Upper lobe of right lung (tissue), 1 donor: ENCODE measurements at places on chromosomes 5 and 9. TPM values are rescaled to one million over a fixed set of nuclear protein-coding genes. Genes with fewer than 3 reads are reported as not detected.

- no peaks in the 10 kb centered on the region for H3K4me1 ChIP-seq
- no peak overlapping the region for H3K27ac ChIP-seq
- DNase-seq = no peak
Measured at GRCh38 chr9:128764361-128764760, 7.4 kb downstream of the ZER1 start.

- peak; percentile 52 for DNase-seq
- H3K27me3 ChIP-seq = no peaks in the 10 kb centered on the region
- peaks cover 2% of the 10 kb centered on the region for H3K4me1 ChIP-seq
- no peak overlapping the region for H3K27ac ChIP-seq
Measured at GRCh38 chr9:38226491-38226951, 157.5 kb upstream of the SHB start.

DNA sequence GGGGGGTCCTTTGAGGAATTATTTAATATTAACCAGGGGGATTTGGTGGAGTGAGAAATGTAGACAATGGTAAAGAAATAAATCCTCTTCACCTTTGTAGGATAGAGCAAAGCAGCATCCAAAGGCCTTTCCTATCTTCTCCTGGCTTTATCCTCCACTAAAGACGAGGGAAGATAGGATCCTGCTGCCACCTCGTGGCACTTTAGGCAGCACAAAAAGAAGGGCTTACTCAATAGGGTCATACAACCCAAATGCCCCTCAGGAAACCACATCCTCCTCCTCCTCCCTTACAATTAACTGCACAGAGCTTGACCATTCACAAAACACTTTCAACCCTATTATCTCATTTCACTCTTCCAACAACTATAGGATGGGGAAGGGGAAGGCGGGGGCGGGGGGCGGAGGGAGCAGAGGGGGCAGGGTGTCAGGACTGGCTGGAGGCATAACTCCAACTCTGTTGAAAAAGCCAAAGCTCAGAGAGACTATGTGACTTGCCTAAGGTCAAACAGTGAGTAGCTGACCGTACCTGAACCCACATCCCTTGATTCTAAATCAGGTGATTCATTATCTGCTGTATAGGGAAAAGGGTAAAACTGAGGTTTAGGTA, 45.4 kb upstream of the MYOT start:
- H3K27me3 ChIP-seq = no peaks in the 10 kb centered on the region
- no peak overlapping the region for H3K4me3 ChIP-seq
- DNase-seq = no peak
- H3K4me1 ChIP-seq = no peaks in the 10 kb centered on the region
- H3K36me3 ChIP-seq = no peaks in the 10 kb centered on the region

- no peaks in the 10 kb centered on the region for H3K27me3 ChIP-seq
- DNase-seq = peak; percentile 31
- no peak overlapping the region for H3K4me3 ChIP-seq
- no peaks in the 10 kb centered on the region for H3K4me1 ChIP-seq
- no peak overlapping the region for H3K27ac ChIP-seq
- H3K36me3 ChIP-seq = peaks cover 12% of the 10 kb centered on the region
Measured at GRCh38 chr5:141657937-141658545, 6.8 kb upstream of the FCHSD1 start.

DNA sequence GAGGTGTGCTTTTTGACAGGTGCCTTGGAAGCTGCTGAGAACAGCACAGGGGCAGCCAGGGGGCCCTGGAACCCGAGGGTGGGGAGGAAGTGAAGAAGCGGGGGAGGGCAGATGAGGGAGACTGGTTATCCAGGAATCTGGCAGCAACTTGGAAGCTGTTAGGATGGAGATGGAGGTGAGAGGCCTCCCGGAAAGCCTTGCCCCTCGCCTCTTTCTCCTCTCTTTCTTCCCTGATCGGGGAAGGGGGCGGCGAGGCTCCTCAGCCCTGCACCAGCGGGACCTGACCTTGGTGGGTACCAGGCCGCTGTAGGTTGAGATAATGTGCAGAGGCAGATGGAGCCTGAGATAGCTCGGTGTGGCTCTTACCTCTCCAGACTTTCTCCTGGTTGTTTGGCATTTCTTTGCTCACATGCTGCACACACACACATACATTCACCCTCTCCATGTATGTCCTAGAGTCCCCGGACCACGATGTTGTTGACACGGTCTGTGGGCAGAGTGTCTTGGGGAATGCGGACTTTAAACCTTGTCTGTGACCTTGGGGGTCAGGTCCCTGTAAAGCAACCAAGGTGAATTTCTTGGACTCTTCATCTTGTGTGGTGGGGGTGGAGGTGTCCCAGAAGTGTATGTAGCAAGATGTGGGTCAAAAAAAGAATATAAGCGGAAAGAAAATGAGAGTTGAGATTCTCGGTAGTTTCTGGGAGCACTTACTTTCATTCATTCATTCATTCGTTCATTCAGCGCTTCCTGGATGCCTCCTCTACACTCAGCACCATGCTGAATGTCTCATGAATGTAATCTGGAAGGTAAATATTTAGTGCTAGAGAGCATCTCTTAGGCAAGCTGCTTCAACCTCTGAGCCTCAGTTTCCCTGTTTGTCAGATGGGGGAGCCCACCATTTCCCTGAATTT, 1.6 kb downstream of the WWC1 start:
- no peak for DNase-seq
- H3K27ac ChIP-seq = peak overlapping the region; percentile 36
- H3K36me3 ChIP-seq = no peaks in the 10 kb centered on the region
- peaks cover 25% of the 10 kb centered on the region for H3K27me3 ChIP-seq

DNA sequence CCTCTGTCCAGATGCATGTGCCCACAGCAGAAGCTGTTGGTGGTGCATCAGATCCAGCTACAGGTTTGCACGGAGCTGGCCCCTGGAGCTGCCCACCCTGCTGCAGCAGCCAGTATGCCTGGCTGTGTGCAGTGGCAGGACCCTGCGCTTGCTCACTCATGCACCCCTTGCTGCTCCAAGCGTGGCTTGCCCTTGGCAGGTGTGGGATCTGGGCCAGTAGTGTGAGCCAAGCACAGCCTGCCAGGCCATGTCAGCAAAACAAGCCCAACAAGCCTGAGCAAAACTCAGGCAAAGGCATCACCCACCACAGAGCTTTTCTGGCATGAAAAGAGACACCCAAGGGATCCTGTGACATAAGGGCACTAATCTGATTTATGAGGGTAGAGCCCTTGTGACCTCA, 18.3 kb upstream of the ECPAS start:
- DNase-seq = no peak
- no peaks in the 10 kb centered on the region for H3K4me1 ChIP-seq
- H3K27ac ChIP-seq = no peak overlapping the region
- no peak overlapping the region for H3K4me3 ChIP-seq

PTGS1 gene
- 16.4 TPM for total RNA-seq
